ENCODE measurements at places on chromosomes 7 and 10.

GRCh38 chr10:73974309-73974946 is 23.5 kb upstream of the VCL start:
- DNase-seq: no peak

DNA sequence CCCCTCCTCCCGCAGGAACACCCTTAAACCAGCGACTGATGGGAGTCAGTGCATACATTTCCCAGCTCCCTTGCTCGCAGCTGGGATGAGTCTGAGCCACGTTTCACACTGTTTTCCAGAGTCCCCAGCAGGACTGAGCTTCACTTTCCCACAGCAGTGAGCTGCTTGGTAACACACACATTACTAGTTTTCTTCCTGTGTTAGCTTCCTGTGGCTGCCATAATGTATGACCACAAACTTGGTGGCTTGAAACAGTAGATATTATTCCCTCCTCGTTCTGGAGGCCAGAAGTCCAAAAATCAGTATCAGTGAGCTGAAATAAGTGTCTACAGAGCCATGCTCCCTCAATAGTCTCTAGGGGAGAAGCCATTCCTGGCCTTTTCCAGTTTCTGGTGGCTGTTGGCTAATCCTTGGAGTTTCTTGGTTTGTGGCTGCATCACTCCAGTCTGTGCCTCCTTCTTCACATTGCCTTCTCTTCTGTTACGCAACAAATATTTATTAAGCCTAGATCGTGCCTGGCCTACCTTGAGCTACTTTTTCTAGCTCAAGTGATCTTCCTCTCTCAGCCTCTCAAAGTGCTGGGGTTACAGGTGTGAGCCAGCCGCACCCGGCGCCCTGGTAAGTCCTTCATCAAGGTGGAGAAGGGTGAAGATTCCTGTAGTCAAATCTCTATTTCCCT is 26.2 kb upstream of the CARD11 start:
- DNase-seq: no peak

DNA sequence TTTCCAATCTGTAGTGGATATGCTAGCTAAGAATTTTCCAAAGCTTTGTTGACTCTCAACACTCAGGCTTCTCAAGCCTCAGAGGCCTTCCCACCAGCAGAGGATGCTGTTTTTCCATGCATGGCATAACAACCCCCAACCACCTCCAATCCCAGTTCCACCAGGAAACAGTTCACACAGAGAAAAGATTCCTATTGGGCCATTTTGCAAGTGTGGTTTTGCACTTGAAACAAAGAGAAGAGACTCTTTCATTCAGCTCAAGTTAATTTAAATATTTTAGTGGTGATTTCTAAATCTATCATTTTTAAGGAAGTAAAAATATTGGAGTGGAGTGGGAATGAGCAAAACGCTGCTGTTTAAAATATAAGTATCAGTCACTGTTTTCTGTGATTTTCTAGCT is 105.6 kb upstream of the COL1A2 start:
- DNase-seq: peak; percentile 84

DNA sequence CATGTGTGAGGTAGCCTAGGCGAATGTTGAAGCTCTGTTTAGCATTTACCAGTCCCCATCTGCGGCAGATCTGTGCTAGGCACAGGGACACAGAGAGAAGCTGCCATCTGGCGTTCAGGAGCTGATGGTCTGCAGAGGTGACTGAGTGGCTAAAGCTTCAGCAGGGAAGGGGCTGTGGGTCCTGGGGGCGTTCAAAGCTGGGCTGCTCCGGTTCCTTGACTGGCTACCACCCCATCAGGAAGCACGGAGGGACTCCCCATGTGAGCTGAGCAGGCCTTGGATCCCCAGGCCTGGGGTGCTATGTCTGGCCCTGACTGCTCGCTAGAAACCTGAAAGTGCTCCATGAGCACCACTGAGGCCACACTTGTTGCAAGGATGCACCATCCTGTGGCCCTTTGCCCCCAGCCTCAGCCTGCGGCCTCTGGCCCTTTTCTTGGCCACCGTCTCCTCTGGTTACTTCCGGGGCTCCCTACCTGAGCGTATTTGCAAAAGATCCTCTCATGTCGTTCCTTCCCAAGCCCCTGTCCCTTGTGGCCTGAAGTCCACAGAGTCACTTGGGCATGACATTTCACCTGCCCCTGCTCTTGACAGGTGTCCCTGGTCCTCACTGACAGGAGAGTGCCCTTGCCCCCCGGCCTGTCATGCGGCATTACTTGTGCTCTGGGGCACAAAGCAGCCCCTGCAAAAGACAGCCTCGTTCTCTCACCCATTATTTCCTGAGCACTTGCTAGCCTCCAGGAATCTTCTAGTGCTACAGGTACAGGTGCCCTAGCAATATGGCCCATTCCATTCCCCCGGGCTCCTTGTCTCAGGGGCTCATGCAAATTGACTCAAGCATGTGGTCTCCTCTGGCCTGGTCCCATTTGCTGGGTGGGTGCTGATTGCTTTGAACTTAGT is 108.1 kb downstream of the GLRX3 start:
- DNase-seq: no peak

DNA sequence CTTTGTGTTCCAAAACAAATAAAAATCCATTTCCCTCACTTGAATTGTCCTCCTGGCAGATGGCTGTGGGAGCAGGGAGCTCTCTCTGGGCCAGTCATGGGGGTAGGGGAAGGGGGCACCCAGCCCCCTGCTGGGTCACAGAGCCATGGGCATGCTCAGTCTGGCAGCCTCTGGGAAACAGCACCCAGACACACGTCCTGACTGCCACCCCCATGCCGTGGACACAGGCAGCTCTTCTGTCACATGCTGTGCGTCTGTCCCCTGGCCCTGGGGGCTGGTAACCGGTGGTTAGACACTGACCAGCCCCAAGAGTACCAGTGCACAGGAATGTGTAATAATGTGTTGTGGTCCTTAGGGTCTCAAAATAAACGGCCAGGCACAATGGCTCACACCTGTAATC is 47.0 kb downstream of the RASGEF1A start:
- no peak for DNase-seq

DNA sequence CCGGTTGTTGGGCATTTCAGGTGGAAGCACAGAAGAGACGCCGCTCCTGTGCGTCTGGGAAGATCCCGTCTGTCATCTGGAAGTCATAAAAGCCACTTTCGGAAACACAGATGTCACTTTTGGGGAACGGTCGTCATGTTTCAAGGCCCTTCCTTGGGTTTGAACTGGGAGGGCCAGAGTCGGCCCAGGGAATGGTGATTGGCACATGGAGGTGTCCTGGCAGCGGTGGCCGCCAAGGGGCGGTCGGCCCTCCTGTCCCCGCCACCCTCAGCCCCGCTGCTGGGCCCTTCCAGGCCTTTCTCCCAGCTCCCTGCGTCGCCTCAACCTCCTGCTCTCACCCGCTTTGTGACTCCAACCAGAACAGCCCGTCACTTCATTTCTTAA is 115.2 kb upstream of the SFMBT2 start:
- DNase-seq: no peak

GRCh38 chr10:99676426-99676825 is 17.1 kb downstream of the ENTPD7 start:
- no peak for DNase-seq

GRCh38 chr7:95004618-95005247 is 97.3 kb downstream of the PPP1R9A start:
- DNase-seq: no peak

DNA sequence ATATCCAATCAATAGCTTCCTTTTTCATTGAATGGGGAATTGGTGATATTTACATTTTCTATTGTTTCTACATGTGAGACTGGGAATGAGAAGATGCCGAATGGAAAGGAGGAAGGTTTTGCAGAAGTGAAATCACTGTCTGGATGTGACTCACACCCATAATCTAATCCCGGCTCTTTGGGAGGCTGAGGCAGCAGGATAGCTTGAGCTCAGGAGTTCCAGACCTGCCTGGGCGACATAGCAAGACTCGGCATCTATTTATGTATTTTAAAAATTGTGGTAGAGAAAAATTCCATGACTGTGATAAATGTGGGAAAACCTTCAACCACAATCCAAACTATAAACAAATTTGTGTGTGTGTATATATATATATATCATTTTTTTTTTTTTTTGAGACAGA is 10.9 kb upstream of the FIS1 start:
- DNase-seq: no peak

DNA sequence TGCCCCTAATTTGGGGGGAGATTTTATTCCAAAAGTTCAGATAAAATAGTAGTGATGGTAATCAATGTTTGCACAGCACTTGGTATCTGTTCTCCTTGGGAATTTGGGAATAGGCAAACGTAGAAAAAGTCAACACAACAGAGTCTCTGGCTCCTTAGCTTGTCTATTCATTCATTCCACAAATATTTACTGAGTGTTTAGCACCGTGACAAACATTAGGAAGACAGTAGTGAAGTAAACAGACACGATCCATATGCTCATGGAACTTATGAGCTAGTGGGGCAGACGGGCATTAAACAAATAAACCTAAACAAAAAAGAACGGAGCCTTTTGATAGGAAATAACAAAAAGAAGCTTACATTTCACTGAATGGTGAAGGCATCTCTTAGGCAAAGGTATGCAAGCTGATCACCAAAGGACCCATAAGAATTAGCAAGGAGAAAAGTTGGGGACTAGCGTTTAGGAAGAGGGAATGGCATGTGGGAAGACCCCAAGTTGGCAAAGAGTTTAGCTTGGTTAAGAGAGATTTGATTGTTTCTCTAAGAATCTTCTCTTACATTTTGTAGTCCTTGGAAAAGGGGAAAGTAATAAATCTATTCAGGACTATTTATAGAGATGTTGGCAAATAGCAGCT is 243.9 kb upstream of the NPY start:
- DNase-seq: no peak

DNA sequence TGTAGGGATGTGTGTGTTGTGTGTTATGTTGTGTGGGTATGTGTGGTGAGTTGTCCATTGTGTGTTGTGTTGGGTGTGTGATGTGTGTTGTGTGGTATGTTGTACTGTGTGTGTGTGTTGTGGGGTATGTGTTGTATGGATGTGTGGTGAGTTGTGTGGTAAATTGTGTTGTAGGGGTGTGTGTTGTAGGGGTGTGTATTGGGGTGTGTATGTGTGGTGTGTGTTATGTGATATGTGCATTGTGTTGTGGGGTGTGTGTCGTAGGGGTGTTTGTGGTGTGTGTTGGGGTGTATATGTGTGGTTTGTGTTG is 97.8 kb upstream of the PODXL start:
- DNase-seq: no peak

- no peak for DNase-seq
These were observed 37.2 kb downstream of the CUBN start for GRCh38 chr10:17092216-17092944.

GRCh38 chr10:48400129-48400849 is 93.8 kb downstream of the MAPK8 start:
- DNase-seq: no peak

GRCh38 chr7:108467391-108467790 is 11.2 kb upstream of the NRCAM start:
- no peak for DNase-seq

- DNase-seq: no peak
These were observed 26.7 kb downstream of the ERCC6 start for GRCh38 chr10:49512121-49512809.

GRCh38 chr10:104488439-104488832 is 134.8 kb downstream of the CFAP58 start:
- no peak for DNase-seq

DNA sequence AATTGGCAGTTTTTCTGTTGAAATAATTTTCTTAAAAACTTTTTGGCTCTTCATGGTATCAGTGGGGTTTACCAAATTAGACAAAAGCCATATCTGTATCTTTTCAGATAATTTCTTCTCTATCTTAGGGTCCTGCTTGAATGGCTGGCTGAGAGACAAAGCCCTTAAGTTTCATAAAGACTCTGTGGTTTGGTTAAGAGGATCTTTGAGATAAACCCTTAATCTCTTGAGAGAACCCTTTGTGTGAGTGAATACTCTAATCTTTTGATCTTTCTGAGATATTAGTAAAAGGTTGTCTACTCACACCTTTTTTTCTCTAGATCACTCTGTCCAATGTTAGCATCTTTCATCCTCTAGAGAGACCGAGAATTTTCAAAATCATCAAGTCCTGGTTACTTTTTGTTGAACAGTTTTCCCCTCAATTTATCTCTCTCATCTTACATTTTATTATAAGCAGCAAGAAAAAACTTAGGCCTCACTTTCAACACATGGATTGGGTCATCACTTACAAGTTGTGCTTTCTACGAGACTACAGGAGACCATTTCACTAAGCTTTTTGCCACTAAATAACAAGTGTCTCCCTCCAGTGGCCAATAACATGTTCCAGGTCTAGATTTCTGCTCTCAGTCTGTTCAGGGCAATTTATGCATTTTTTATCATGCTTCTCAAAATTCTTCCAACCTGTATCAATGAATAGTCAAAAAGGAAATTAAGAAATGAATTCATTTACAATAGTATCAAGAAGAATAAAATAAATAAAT is 28.4 kb downstream of the DNAJC9 start:
- DNase-seq: peak; percentile 8

GRCh38 chr10:4075443-4075842 is 290.4 kb upstream of the KLF6 start:
- no peak for DNase-seq

- DNase-seq: no peak
These were observed 79.5 kb downstream of the FAM185A start for GRCh38 chr7:102828286-102828685.

DNA sequence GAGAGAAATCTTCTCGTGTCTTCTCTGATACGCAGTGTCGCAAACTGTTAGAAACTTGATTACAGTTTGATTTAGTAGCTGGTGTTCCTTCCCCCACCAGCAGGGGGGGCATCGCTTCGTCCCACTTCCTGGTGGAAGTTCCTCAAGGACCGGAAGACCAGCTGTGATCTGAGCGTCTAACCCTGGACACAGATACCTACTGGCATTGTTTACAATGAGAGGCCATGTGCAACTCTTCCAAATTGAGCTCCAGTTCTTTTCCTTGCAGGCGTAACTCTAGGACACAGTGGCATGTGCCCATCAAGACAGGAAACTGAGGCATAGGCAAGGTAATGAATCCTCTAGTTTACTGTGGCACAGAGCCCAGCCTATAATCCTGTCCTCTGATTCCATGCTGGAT is 219.0 kb downstream of the CCDC3 start:
- DNase-seq: no peak

GRCh38 chr10:28897617-28898464 is 220.5 kb downstream of the BAMBI start:
- no peak for DNase-seq

GRCh38 chr7:33736521-33737221 is 168.7 kb upstream of the BMPER start:
- no peak for DNase-seq

DNA sequence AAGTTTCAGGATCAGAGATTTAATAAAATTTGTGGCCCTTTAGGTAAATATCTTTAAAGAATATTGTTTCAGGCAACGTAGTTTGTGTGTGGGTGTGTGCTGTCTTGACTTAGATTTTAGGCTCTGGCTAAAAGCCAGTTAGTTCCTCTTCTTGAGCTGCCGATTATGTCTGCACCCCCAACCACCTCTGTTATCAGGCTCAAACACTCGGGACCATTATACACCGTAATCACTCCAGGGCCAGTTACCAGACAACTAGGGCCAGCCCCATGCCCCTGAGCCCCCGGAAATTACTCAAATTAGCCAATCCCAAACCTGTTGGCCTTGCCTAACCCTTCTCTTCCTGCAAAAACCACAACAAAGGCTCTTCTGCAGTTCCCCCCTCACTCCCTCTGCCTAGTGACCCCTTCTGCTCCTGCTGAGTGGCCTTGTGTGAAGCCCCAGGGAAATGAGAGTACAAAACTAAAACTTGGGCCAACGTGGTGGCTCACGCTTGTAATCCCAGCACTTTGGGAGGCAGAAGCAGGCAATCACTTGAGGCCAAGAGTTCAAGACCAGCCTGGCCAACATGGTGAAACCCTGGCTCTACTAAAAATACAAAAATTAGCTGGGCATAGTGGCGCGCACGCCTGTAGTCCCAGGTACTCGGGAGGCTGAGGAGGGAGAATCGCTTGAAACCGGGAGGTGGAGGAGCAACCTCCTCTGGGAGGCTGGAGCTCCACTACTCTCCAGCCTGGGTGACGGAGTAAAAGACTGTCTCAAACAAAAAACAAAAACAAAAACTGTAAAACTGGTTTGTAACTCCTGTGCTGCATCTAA is 9.2 kb upstream of the HNRNPF start:
- DNase-seq: no peak
